ENCODE measurements at places on chromosomes 7 and 10.
A peak's percentile ranks its signal among the peaks of the same experiment; 100 is the strongest.

- DNase-seq = no peak
Observed at GRCh38 chr7:8831376-8831775, 398.0 kb downstream of the NXPH1 start.

- DNase-seq = no peak
Observed at GRCh38 chr10:8095959-8096358, 41.5 kb downstream of the GATA3 start.

- DNase-seq = no peak
Observed at GRCh38 chr10:69965919-69966662, 86.6 kb upstream of the MACROH2A2 start.

- no peak for DNase-seq
Observed at GRCh38 chr10:127834791-127835190, 58.0 kb downstream of the CLRN3 start.

GRCh38 chr7:15317215-15317614 is 244.6 kb downstream of the AGMO start:
- DNase-seq = no peak

DNA sequence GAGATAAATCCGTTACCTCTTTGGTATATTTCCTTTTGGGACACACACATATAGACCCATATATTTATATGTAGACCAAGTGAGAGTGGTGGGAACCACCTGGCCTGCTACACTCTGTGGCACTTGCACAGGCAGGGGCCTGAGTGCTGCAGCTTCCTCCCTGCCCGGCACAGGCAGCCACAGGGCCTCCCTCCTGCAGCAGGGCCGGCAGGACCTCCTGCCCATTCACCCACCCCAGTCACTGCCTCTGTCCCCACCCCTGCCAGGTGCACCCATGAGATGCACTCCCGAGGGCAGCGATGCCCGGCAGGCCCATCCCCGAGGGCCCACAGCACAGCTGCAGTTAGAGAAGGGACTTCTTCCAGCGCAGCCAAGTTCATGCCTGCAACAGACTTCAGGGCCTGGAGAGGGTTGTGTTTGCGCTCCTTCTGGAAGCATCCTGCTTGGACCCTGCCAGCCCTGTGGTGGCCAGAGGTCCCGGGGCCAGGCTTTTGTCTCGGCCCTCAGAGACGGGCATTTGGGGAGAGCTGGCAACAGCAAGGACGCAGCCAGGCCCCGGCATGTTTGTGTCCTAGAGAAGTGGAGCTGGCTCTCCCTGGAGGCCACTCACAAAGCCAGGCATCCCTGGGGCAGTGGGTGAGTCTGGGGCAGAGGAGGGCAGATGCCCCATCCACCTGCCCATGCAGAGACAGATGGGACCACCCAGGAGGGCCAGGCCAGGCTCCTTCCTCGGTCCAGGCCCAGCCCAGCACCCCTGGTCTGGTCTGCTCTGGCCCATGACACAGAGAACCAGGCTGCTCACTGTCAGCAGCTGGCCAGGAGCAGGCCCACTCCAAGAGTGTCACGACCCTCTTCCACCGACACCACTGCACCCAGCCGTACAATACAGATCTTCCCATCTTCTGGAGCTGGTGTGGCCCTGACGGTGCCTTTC is 41.4 kb downstream of the PWWP2B start:
- DNase-seq = no peak

DNA sequence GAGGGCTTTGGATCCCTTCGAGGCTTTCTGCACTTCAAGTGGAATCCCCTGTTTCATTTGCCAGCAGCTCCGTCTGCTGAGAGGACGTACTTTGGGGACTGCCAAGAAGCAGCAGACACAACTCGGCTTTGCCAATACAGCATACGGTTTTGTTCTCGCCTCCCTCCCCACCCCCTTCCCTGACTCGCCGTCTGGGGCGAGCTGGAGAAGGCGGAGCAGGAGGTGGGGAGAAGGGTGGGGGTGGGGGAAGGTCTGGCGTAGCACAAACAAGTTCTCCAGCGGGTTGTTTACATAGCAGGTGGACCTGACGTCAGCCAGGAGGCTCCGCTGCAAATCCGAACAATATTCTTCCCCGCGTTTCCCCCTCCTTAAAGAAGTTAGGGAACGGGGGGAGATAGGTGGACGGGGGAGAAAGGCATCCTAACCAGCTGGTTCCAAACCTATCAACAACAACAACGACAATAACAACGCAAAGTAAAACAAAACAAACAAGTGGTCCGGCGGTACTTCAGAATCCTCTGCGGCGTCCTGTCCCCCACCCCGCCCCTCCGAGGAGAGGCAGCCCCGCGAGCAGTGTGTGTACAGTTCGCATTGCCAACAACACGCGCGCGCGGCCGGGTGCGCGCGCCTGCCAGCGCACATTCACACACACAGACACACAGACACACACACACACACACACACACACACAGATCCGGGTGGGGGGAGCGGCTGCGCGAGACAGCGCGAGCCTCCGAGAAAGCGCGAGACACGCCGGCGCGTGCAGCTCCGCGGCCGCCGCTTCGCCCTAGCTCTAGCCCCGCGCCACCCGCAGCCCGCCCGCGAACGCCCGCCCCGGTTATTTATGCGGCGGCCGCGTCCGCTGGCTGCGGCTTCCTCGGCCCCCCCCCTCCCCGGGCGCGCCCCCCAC is 167.0 kb upstream of the PPP1R3A start:
- peak; percentile 61 for DNase-seq

DNA sequence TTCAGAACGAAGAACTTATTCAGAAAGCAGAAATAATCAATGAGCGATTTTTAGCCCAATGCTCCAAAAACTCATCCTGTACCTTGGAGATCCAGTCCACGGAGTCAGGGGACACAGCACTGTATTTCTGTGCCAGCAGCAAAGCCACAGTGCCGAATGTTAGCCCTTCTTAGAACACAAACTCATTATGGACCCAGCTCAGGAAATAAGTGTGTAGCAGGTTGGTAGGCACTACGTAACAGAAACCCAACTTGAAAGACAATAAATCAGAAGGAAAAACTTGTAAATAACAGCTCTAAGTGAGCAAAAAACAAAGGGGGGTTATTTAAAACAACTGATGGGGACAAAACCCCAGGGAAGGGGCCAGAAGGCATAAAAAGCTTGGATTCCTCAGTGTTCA is 112.0 kb upstream of the PRSS1 start:
- no peak for DNase-seq

DNA sequence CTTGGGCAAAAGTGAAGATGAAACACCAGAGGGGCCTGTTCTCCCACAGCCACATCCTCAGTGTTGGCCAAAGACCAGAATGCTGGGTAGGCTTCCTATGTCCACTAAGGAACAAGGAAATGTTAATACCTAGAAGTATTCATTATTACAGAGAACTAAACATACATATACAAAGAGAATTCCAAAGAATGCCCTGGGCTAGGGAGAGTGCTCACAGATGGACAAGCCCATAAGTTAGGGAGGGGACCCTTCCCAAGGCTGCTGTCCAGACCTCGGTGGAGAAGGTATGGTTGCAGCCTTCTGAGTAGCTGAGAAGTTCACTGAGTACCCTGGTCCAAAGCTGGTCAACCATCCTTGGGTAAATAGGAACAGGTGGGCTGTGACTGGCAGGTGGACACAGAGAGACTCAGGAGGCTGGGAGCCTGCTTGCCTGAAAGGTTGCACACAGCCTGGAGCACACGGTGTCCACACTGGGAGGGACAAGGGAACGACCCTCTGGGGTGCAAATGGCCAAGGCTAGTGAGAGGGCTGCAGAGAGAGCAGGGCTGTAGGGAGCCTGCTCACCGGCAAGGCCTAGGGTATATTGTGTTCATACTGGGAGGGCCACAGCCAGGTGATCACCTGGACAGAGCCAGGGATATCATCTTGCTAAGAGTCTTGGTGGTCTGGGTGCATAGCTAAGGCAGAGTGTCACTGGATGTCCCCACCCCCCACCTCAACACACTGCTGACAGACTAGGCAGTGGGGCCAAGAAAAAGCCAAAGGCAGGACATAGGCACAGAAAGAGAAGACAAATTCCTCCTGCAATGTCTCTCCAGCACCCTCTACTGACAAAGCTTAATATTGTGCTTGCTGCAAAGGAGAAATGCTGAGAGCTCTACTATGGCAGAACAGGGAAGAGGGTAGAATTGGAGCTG is 40.3 kb downstream of the CPVL start:
- peak; percentile 37 for DNase-seq

- no peak for DNase-seq
Observed at GRCh38 chr10:72329290-72330068, 25.2 kb downstream of the DNAJB12 start.

GRCh38 chr10:31977440-31978155 is 49.0 kb upstream of the ARHGAP12 start:
- peak; percentile 35 for DNase-seq

DNA sequence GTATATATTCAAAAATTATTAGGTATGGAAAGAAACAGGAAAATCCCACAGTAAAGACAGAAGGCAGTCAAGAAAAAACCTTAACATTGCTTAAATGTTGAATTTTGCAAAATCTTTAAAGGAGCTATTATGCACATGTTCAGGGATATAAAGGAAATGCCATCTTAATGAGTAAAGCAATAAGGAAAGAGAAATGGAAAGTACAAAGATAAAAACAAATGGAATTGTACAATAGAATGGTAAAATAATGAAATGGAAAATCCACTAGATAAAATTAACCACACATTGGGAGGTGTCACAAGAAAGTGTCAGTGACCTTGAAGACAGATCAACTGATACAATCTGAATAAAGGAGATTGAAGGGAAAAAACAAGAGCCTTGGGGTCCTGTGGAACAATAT is 82.0 kb downstream of the KIF20B start:
- no peak for DNase-seq

DNA sequence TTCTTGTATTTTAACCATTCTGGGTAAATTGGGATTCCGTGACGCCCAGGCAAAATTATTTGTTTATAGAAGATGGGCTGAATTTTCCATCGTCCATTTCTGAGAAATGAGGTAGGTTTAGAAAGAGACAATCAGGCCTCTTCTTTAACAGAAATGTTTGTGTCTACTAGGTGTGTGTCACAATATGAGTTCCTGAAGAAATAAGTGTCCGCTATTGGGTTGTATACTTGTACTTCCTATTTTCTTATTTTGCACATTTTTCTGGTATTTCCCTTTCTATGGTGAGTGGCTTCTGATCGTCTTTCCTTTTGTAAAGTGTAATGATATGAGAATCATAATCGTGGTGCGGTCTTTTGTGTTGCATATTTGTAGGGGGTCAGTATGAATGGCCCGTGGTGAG is 83.9 kb downstream of the TCF7L2 start:
- no peak for DNase-seq

DNA sequence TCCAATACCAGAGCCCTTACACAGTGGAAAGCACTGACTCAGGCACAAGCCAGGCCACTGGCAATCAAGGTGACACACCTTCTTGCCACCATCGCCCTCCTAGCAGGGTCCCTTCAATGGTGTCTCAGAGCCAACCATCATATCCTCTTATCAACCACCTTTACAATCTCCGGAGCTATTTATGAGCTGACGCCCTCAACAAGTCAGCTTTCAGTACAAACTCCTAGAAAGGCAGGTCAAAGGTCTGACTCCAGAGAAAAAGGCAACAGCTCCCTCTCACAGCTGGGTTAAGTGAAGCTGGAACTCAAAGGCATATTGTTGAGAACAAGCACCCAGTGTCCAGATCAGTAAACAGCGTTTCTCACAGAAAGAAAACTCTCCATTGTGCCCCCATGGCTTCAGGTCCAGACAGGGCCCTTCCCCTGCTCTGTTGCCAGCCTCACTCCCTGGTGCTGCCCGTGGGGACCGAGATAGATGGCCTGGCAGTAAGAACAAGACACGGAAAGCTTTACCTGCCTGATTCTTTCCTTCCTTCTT is 2.4 kb downstream of the ZNF3 start:
- no peak for DNase-seq

GRCh38 chr10:117552701-117553141 is 10.2 kb downstream of the EMX2 start:
- DNase-seq = no peak

DNA sequence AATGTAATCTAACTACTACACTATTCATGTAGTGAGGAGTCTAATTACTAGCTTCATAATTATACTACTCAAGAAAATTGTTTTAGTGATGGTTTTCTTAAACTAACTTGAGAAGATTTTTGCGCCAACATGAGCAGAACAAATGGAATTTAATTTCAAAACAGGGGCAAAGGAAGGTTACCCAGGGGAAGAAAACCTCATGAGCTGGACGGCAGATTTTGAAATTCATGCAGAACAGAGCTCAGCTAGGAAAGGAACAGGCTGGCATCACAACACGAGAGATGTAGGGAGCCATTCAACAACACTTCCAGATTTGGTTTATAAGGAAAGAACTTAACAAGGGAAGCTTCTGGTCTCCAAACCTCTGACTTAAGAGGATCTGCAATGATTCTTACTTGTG is 235.3 kb upstream of the PRKCQ start:
- no peak for DNase-seq

DNA sequence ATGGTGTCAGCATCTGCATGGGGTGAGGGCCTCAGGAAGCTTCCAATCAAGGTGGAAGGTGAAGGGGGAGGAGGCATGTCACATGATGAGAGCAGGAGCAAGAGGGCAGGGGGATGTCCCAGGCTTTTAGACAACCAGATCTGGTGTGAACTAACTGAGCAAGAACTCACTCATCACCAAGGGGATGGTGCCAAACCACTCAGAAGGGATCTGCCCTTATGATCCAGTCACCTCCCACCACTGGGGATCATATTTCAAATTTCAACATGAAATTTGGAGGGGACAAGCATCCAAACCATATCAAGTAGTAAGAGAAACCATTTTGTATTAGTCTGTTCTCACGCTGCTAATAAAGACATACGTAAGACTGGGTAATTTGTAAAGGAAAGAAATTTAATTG is 33.6 kb downstream of the THNSL1 start:
- no peak for DNase-seq

GRCh38 chr10:26423722-26424121 is 14.4 kb upstream of the APBB1IP start:
- DNase-seq = no peak

DNA sequence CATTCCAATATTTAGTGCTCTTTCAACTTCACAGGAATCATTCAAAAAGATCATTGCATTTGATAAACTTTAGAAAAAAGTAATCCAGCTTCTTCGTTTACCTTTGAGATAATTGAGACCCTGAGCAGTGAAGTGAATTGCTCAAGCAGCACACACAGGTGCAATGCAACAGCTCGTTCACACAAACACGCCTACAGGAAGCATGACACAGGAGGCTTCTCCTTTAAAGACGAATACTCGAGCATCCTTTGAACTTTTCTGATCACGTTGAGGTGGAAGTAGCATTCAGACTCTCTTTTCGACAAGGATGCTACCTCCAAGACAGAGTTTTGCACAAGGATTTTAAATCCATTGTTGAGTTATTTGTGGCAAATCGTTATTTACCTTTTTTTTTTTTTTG is 18.0 kb upstream of the RSU1 start:
- DNase-seq = no peak

Measured in AG09309 (cell line).